ENCODE measurements at places on chromosomes 1 and 21. TPM values are rescaled to one million over a fixed set of nuclear protein-coding genes. Genes with fewer than 3 reads are reported as not detected.

DNA sequence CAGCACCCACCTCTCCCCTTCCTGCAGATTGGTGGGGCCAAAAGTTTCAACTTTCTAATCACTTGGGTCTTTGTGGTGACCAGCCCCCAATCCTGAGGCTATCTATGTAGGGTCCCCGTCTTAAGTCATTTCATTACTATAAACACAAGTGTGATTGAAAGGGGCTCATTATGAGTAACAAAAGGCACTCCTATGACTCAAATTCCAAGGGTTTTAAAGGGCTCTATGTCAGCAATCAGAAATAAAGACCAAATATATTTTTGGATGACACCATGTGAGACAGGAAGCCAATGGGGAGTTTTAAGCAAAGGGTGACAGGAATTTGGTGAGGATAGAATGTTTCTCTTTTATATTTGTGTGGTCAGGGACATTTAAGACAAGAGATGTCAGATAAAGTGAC is 6.2 kb downstream of the ERO1B start:
- no peak for DNase-seq

DNA sequence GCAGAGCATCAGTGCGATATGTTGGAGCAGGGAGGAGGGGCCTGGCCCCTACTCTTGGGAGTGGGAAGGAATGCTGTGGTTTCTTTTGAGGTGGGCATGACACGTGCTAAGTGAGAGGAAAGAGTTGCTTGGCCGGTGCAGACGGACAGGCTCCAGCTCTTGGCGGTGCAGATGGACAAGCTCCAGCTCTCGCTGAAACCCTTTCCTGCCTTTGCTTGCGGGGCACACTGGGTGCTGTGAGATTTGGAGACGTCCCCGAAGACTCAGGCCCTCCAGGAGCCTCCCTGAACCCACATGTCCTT is 15.9 kb downstream of the PDXK start:
- no peak for DNase-seq

- no peak for DNase-seq
Observed at GRCh38 chr1:36440044-36440443, 10.2 kb downstream of the OSCP1 start.

GRCh38 chr1:184753117-184753516 is 1.5 kb downstream of the EDEM3 start:
- DNase-seq: no peak

The HSD3B2 gene
- not detected for total RNA-seq

The CLCN6 gene
- 4.5 TPM for total RNA-seq

The LPAR3 gene
- 37.1 TPM for total RNA-seq

The RPTN gene
- total RNA-seq: 0.53 TPM

The CYP4X1 gene
- total RNA-seq: under 0.01 TPM

Data from bronchial epithelial cell (primary cell).